NCI-H2171 treated with DMSO at 0.1 percent for 48 hours (cell line): ENCODE measurements at places on chromosomes 7 and 10.

GRCh38 chr10:129192344-129193128, 274.5 kb upstream of the MGMT start:
- DNase-seq: no peak

GRCh38 chr7:7104971-7105370, 77.4 kb upstream of the C1GALT1 start:
- DNase-seq: no peak

- no peak for DNase-seq
Measured at GRCh38 chr7:130381468-130382312, 1.4 kb downstream of the CPA1 start.

GRCh38 chr7:103524042-103524907, 78.3 kb upstream of the SLC26A5 start:
- DNase-seq: peak; percentile 47

GRCh38 chr7:66281678-66282590, 76.8 kb downstream of the TPST1 start:
- DNase-seq: peak; percentile 29

DNA sequence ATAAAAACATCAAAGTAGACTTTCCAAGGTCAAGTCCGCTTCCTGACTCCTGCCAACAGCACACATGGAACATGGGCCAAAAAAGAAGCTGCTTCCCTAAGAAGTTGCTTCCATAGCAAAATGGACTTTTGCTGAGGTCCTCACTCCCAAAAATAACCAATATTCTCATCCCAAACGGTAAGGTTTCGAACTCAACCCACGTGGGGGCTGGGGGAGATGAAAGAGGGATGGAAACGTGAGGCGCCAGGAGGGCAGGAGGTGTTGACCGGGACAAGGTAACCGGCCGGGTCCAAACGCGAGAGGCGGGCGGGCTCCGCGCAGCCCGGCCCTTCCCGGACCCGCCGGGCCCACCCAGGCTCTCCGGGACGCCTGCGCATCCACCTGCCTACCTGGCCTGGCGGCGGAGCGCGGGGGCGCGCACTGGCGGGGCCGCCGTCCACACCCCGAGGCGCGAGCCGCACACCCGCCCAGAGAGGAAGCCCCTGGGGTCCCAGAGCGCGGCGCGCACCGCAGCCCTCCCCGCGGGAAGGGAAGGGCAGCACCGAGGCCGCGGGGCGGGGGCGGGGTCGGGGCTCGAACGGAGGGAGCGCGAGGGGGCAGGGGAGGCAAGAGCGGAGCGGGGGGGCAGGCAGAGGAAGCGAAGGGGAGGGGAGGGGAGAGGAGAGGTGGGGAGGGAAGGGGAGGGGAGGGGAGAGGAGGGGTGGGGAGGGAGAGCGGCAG, 742 bp downstream of the LMBR1 start:
- DNase-seq: peak; percentile 73

GRCh38 chr10:71980181-71981014, 16.2 kb downstream of the CHST3 start:
- DNase-seq: no peak

- no peak for DNase-seq
Measured at GRCh38 chr7:50693455-50694130, 89.1 kb downstream of the GRB10 start.

- DNase-seq: peak; percentile 66
Measured at GRCh38 chr10:122565766-122566206, 5.2 kb downstream of the DMBT1 start.

DNA sequence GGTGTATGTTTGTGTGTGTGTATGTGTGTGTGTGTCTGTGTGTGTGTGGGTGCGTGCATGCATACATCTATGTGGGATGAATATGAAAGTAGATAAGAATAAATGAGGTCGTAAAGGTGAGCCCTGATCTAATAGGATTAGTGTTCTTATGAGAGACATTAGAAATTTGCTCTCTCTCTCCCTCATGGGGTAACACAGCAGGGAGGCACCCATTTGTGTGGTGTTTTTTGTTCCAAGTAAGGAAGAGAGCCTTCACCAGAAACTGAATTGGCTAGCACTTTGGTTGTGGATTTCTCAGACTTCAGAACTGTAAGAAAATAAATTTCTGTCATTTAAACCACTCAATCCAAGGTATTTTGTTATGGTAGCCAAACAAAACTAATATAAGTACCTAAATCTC, 353.7 kb upstream of the CHRM2 start:
- no peak for DNase-seq

GRCh38 chr7:22596763-22597400, 96.9 kb upstream of the STEAP1B start:
- DNase-seq: no peak

- DNase-seq: no peak
Measured at GRCh38 chr10:94412449-94412848, 10.1 kb downstream of the TBC1D12 start.

DNA sequence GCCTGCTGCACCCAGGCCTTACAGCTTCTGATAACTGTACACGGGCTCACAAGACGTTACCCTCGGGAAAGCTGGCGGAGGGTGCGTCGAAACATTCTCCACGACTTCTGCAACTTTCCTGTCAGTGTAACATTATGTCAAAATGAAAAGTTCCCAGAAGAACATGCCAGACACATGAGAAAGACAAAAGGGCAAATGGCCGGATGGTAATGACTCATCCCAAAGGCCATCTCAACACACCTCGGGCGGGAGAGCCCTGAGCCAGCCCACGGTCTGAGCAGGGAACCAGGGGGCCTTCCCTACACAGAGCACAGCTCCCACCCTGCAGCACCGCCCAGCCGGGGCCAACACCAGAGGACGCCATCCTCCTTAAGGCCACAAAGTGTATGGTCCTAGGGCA, 118.7 kb downstream of the MAD1L1 start:
- no peak for DNase-seq

DNA sequence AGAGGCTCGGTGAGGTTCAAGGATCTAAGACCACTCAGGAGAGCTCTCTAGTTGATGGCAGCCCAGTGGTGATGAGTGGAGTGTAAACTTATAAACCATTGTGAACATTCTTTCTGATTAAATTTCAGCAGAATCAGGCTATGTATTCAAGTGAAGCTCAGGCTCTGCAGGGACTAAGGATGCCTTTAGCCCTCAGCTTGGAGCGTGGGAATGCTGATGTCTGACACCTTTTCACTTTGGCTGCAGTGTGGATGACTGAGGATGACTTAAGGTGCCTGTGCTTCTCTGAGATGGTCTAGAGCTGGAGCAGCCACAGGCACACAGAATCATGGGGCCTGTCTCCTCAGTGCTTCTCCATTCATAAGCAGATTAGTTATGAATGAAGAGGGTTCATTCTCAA, 150.4 kb downstream of the SORCS3 start:
- DNase-seq: no peak

DNA sequence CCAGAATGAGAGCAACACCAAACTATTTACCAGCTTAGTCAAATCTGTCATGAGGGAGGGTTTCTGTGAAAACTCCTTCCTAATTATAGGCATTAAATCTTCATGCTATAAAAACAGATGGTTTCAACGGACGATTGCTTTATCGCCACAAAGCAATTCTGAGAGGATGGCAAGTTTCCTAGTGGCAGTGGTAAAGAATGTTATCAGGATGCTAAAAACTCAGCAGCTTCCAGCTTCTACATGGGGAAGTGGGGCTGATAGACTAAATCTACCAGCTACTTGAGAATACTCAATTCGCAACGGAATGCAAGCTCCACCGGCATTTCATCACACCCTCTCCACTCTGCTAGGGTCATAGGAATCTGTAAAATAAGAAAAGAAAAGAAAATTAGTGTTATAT, 41.8 kb downstream of the JCAD start:
- DNase-seq: no peak

DNA sequence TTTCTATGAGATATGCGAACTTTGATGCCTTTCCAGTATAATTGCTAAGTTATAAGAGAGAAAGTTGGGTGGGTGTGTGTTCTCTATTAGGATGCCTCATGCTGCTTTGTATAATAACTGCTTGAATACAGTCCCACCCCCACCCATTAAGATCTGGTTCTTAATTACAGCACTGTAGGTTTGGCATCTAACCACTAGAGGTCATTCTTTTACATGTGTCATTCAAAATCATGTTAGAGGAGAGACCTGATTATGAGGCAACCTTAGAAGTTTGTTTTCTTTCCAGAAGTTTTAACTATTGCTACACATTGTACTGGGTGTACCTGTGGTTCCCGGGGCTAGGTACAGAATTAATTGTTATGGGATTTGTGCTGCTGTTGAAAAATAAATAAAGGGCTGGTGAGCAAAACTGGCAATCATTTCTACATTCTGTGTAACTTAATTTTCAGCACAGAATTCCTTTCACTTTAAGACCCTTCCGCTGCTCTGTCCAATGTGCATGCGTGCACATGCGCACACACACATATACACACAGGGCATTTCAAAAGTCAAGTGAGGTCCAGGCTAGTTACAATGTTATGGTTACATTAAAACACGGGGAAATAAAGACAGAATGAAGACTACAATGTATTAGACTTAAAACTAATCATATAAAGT, 1156.3 kb downstream of the SORCS3 start:
- peak; percentile 9 for DNase-seq

- no peak for DNase-seq
Measured at GRCh38 chr7:100914879-100915447, 19.3 kb upstream of the ACHE start.

- no peak for DNase-seq
Measured at GRCh38 chr7:100170101-100170897, 1.9 kb upstream of the GAL3ST4 start.

DNA sequence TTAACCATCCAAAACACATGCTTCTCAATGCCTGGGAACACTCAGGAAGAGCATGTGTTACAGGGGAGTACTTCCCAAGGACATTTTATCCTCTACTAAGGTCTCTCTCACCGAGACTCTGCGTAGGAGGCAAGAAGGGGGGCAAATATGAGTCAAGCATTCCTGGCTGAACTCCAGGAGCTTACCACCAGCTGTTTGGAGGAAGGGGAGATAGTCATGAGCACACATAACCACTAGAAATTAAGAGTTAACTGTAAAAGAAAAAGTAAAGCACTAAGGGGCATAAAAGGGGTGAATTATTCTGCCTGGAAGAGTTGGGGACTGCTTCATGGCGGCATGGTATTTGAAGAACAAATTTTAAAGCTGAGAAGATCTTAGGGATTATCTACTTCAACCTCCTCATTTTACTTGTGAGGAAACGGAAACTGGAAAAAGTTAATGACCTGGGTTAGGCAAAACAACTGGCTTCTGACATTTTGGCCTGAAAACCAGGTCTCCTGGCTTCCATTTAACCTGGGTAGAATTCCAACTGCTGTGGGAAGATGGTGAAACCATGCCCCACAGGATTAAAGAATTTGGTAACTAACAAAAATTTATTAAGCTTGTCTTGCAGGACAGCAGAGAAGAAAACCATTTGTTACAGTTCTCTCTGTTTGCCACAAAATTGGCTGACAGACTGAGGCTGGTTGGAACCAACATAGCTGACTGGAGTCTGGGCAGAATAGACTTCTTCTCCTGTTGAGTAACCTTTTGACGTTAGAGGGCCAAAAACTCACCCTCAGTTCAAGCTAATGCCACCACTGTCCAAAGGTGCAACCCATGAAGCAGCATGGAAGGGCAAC, 85.5 kb downstream of the SLC25A13 start:
- DNase-seq: peak; percentile 91

DNA sequence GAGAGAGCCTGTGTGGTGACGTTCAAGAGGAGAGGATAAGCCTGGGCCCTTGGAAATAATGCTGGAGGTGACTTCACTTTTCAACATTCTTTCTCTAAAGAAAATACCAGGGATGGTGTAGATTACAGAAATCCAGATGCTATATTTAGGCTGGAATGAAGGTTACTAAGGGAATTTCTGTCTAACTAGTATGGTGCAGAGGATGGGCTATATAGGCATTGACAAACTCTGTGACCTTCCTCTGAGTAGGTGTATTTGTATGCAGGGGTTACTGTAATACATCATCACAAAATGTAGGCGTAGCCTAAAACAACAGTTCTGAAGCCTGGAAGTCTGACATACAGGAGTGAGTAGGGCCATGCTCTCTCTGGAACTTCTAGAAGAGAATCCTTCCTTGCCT, 155.3 kb upstream of the INHBA start:
- DNase-seq: no peak

GRCh38 chr7:149716932-149717307, 56.5 kb downstream of the ZNF467 start:
- DNase-seq: no peak
